Stimulated activated CD4-positive, alpha-beta T cell treated with anti-CD3 and anti-CD28 coated beads, TNF-alpha, amount 100 ng/mL, for 1 hour (primary cell): ENCODE measurements at places on chromosomes 16 and 17.

DNA sequence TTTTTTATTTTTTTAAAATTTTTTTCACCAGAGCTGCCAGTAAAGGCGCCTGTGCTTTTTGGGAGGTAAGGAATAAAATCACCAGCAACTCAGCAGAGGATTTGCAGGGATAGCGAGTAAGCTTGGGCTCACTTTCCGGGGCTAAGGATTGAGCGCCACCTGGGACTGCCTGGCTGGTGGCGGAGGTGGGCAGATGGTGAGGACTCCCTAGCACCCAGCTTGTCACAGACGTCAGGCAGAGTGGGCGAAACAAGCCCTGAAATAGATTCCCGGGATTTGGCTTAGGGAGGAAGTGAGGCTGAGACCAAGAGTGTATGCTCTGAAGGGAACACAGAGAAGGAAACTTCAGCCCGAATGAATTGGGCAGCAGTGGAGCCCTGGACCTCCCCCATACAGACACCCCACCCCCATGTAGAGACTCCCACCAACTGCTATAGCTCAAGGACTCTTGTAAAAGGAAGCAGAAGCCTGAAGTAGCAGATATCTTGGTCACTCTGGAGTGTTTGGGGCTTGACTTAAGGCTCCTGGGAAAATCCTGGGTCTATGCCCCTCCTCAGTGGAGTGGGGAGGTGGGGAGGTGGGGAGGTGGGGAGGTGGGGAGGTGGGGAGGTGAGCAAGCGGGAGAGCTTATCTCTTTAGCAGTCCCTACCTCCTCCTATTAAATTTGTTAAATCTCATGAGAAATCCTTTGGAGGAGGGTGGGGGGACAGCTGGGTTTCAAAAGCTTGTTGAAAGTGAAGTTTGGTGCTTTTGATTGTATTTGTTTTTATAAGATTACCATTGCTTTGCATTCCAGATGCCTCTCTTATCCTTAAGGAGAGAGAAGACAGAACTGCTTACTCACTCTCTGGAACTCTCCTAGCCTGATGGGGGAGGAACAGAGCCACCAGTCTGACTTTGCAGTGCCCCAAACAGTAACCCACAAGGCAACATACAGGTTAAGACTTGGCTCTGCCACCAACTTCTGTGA lies 8.2 kb downstream of the ARL4D start:
- DNase-seq: no peak

DNA sequence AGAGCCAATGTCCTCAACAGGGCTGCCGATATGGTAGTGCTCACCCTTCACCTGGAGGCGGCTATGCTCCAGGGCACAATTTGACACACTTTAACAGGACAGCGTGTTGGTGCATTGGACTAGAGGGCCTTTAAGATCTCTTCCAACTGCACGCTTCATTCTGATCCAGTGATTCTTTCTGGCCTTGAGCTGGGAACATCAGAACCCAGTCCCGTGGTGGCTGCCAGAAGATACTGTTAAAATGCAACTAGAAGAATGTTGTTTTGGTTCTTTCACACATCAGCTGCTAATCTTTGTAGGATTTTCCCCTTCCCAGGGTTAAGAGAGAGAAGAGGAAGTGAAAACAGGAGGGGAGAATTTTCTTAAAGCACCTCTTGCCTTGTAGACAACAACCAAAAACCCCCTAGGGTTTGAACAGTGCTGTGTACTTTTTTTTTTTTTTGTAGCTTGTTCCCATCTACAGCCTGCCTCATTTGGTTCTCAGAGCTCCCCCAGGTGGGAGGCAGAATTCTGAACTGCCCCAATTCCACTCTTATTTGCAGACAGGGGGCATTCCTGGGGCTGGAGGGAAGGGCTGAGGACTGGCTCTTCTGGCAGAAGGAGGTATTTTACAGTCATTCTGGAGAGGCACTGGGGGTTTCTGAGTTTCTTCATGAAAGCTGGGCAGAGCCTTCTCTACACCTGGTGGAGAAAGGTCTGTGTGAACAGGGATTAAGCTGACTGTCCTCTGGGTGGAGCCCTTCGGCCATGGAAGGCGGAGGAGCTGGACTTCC lies 32.4 kb downstream of the SMARCE1 start:
- no peak for DNase-seq

GRCh38 chr16:55773859-55774549 lies 58.9 kb downstream of the CES1 start:
- no peak for DNase-seq

DNA sequence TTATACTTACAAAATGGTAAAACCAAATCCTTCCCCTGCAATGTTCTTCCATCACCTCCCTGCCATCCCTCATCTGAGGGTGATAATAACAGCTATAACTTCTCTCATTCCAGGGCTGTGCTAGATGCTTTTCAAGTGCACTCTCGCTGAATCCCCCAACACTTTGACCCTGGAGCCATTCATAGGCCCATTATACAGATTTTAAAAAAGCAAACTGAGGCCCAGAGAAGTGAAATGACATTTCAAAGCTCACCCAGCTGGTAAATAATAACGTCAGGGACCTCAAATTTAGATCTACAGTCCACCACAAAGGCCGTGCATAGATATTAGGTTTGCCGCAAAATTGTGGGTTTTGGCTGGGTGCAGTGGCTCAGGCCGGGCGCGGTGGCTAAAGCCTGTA lies 378.8 kb downstream of the SLC39A11 start:
- DNase-seq: no peak

DNA sequence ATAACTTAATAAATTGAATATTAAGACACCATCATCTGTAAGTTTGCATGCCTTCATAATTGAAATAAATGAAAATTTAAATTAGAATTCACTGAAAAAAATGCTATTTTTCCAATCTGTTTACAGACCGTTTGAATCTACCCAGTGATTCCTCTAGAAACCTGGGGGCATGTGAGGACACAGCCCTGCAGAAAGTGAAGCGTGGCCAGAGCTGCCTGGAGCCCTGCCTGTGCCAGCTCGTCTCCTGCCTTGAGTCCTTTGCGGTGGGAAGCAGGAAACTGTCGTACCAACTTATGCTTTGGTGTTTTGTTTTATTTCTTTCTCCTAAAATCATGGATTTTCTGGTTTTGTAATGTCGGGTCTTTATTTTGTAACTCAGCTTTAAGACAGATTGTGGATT lies 67.8 kb upstream of the FA2H start:
- no peak for DNase-seq

- no peak for DNase-seq
These were observed 139.6 kb upstream of the FAM20A start for GRCh38 chr17:68740555-68741447.

- DNase-seq: no peak
These were observed 12.4 kb downstream of the TOB1 start for GRCh38 chr17:50853781-50854180.

GRCh38 chr16:12499032-12499745 lies 304.5 kb downstream of the CPPED1 start:
- no peak for DNase-seq

GRCh38 chr17:45223539-45224528 lies 2.1 kb downstream of the FMNL1 start:
- DNase-seq: no peak

GRCh38 chr17:52681480-52681879 lies 523.0 kb upstream of the CA10 start:
- no peak for DNase-seq
